ENCODE measurements at places on chromosomes 7 and 10. TPM values are rescaled to one million over a fixed set of nuclear protein-coding genes. Genes with fewer than 3 reads are reported as not detected.

DNA sequence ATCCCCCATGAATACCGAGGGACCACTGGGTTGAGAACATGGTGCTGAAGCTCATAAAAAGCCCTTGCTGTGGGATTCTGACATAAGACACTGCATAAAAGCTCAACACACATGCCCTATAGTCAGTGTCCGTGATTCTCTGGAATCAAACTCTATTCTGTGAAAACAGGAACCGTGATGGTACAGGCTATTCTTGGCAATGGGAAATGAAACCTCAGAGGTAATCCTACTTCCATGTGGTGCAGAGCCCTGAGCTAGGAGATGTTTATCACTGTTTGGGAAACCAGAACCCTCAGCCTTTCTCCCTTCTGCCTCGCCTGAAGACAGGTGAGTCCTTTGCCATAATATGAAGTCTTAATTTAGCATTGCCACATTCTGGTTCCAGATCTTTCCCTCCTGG lies 80.8 kb upstream of the PRSS1 start:
- DNase-seq: no peak

Gene DEPP1
- 0.11 TPM for total RNA-seq

DNA sequence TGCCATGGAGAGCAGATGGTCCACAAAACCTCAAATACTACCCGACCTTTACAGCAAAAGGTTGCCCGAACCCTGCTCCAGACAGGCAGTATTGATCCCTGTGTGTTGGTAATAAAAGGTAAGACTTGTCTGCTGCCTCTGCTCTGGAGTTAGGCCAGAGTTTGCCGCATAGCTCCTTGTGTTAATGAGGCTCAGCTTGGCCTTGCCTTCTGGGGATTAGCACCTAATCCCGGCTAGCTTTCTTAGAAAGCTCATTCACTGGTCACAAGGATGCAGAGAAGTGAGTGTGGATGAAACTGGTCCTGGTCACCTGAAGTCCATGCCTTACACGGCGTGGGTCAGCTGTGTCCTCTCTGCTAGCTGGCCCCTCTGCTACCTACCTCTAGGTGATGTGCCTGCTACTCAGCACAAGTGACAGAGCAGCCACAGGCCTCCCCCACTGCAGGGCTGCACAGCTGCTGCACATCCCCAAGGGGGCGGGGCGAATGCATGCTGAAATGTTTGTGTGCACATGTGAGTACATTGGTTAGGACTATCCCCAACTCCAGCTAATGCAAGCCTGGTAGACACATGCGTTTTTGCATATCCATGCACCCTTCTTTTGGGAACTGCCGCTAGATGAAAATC lies 31.7 kb upstream of the SYPL1 start:
- DNase-seq: no peak

Gene LRRC17
- total RNA-seq: not detected

DNA sequence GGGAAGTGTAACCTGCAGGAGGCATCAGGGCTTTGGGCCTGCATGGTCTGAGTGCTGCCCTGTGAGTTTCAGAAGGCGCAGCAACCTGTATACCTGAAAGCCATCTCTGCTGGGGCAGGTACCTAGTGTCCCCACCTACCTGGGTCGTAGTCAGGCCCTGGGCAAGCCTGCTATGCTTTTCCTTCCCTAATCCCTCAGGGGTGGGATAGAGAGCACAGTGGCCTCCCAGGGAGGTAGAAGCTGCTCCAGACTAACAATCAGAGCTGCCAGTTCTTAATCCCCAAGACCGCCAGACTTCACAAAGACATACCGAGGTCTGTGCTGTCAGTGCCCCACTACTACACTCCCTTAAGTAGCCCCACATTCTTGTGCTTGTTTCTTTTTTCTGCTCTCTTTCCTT lies 52.0 kb downstream of the PTEN start:
- no peak for DNase-seq

DNA sequence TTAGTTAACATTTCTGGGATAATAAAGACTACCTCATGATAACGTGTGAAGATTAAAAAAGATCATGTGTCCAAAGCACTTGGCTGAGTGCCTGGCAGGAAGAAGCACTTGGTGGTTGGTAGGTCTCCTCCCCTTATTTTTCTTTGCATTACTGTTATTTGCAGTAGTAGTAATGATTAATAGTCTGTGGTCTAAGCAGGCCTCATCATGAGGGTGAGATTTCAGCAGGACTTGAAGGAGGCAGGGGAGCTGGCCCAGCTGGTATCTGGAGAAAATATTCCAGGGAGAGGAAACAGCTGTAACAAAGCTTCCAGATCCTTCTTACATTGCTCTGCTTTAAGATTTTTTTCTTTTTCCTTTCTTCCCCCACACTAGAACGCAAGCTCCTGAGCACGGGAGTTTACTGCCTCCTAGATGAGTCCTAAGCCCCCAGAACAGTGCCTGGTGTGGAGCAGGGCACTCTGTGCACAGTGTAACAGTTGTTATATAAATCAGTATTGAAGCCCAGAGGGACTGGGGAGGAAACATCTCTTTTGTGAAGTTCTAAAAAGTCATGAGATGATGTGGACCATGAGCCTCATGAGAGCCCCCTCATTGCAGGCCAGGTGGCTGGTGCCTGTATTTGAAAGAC lies 31.1 kb upstream of the RHEB start:
- DNase-seq: no peak

DNA sequence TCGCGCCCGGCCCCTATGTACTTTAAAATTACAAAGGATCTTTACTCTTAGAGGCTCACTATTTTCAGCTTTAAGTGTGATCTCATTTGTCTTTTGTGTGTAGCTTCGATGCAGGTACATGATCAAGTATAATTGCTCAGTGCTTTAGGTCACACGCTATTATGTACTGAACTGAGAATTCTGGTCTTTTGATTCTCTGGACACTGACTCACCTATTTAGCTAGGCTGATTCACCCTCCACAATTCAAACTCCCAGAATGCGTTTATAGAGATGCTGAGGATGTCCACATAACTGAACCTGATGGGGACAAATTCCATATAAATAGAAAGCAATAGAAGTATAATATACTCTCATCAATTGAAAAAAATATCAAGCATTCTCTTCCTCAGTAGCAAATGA lies 57.8 kb downstream of the PRKCQ start:
- DNase-seq: no peak

Gene STEAP1B
- total RNA-seq: not detected

- no peak for DNase-seq
Observed at GRCh38 chr10:3893901-3894563, 109.0 kb upstream of the KLF6 start.

Gene AOC1
- not detected for total RNA-seq

- DNase-seq: no peak
Observed at GRCh38 chr7:39413636-39414223, 152.5 kb upstream of the YAE1 start.

DNA sequence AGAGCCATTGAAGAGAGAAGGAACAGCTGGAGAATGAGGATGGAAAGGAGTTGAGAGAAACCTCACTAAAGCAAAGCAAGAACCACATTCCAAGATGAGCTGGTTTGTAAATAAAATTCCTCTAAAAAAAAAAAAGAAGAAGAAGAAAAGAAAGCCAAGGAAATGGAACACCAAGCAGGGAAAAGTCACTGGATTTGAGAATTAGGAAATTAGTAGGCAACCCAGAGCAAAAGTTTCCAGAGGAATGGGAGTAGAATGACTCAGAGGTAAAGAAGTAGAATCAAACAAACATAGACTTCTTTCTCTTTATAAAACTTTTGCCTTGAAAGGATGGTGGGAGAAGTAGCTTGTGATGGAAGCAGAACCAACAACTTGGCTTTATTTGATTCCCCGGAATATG lies 3.9 kb downstream of the CH25H start:
- DNase-seq: no peak

GRCh38 chr10:80283119-80283518 lies 6.3 kb downstream of the MAT1A start:
- DNase-seq: no peak

Gene CTAGE15
- total RNA-seq: not detected

Gene ATAD1
- total RNA-seq: 60.7 TPM

GRCh38 chr7:6271694-6272440 lies 557 bp downstream of the CYTH3 start:
- peak; percentile 26 for DNase-seq

DNA sequence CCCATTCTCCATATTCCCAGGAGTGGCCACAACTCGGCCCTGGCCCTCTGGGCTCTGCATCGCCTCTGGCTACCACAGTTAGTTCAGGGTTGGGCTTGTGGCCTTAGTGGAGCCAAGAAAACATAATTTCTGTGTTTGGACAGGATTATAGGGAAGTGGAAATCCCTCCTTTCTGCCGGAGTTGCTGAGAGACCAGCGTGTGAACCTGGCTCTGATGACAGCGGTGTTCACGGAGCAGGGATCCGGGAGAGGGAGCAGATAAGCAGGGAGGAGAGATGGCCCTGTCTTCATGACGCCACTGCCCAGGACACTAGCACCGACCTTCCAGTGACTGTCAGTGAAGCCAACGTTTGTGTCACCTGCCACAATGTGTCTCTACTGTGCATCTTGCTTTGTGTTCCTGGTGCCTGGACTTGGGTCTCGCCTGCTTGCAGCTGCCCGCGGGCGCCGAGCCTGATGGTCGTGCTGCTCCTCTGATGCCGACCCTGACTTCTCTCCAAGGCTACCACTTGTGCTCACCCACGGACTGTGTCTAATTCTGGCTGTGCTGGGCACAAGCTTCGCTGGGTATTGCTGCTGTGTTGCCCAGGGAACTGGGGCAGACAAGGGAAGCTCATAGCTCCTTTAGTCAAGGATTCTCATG lies 67.0 kb upstream of the VIPR2 start:
- no peak for DNase-seq

Gene ELAPOR2
- 2.4 TPM for total RNA-seq

DNA sequence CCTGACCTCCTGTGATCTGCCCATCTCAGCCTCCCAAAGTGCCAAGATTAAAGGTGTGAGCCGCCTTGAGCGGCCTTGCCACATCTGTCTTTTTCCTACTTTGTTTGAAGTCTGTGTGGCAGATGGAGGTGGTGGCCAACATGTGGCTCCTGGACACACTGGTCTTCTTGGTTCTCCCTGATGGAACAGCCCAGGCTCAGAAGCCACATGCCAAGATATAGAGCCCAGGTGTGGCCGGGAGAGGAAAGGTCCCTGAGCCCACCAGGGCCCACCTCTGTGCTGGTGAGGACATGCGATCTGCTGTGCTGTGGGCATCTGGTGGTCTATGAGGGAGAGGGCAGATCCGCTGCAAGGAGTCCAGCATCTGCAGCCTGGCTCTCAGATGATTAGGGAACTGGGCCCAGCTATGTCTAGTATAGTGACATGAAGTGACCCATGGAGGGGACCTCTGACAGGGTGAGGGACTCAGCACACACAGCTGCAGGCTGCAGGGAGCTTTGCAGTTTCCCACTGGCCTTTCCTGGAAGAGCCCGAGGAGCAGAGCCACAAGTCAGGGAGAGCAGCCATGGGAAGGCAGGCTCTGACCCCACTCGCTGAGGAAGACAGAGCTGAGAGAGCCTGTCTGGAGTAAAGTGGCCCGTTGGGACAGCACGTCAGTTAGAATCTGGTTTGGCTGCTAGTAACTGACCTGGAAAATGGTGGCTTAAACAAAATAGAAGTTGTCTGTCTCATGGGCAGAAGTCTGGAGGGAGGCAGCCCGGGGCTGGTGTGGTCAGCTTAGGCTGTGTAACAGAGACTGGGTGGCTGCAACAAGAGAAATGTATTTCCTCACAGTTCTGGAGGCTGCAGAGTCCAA lies 25.9 kb downstream of the ADCY1 start:
- DNase-seq: no peak

DNA sequence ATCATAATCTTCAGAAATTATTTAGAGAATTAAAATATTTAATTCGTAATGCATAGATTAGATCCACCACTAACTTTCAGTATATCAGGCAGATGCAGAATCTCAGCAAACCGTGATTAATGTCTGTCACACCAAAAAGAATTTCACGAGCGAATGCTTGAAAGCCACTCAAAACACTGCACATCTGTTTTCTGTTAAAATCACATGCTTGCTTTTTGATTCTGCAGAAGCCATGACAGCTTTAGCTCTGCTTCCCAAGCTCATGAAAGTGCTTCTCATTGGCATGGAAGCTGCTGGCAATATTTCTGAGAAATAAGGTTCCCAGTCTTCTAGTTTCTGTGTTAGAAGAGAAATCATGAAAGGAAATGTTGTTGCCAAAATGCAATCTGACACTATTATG lies 837.8 kb upstream of the LRRN3 start:
- DNase-seq: no peak

DNA sequence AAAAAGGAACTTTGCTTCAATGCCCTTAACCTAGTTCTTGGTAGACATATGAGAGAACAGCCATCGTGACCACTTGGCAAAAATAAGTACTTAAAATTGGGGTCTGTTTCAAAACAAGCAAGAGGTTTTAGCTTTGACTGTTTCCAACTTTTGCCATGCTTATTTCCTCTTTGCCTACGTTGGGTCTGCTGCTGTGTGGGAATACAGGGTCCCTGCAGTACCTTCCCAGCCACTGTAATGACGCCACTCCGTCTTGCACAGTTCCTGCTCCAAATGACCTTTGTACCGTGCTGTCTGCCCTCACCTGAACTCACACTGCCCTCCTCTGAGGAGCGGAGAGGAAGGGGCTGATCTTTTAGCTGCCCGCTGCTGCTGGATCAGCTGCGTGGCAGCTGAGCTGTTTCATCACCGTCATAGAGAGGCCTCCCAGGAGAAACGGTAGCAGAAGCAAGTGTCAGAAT lies 133.1 kb downstream of the MAPK8 start:
- DNase-seq: no peak

DNA sequence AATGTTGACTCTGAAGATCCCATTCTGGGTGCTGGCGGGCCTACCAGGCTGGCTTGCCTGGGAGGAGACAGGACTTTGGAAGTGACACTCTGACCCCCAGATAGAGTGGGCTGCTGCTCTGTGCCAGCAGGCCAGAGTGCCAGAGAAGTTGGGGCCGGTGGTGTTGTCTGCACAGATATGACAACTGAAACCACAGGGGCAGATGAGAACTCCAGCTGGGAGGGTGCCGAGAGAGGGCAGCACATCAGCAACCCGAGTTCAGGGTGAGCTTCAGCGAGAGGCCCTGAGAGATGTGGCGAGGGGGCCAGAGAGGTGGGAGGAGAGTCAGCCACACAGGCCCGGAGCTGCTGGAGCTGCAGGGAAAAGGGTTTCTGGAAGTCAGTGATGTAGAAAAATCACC lies 193.2 kb upstream of the MGMT start:
- no peak for DNase-seq

GRCh38 chr7:17912536-17913235 lies 27.6 kb downstream of the SNX13 start:
- no peak for DNase-seq

Gene GTF2IRD2
- 6.1 TPM for total RNA-seq

Gene ABCB4
- total RNA-seq: 0.44 TPM

DNA sequence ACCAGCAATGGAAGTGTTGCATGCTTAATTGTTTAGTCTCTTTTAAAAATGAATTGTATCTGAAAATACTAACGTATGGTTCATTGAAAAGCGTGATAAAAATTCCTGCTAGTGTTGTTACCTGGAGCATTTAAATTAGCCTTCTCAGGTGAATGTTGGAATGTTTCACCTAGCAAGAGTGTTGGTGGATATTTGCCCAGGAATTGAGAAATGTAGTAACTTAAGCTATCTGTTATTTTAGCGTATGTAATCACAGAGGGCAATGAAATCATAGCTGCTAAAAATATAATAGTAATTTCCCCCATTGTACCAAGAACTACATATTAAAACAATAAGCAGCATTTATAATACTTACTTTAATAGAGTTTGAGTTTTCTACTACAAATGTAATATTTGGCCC lies 166.1 kb upstream of the KIAA1217 start:
- DNase-seq: no peak
